ENCODE measurements at places on chromosomes 3 and 15. TPM values are rescaled to one million over a fixed set of nuclear protein-coding genes. Genes with fewer than 3 reads are reported as not detected.

Gene SLC22A14
- total RNA-seq, result not detected

Gene NOX5
- total RNA-seq, result not detected

Gene CLDN1
- not detected for total RNA-seq

Gene NUP210
- 204 TPM for total RNA-seq

Gene SLC15A2
- 2.2 TPM for total RNA-seq

Gene RPSA
- 1,760 TPM for total RNA-seq

Gene TEX55
- total RNA-seq, result not detected

Gene APBA2
- total RNA-seq, result 21.2 TPM

Gene ZNF80
- 0.10 TPM for total RNA-seq

DNA sequence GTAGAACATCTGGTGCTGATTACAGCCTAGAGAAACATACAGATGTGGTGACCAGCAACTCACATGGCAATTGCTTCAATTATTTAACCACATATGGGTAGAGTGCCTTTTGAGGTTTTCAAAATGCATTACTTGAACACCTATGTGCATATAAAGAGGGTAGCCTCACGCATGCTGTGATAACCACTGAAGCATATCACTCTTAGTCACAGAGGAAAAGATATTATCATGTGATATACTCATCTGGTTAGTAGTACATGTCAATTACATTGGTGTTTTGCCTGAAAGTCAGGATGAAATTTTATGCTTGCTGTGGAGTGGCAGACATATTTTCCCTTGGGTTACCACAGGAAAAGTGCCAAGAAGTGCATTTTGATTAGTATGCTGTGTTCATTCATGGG lies 459.3 kb upstream of the AGTR1 start:
- DNase-seq, result no peak

GRCh38 chr3:43856761-43857160 lies 166.0 kb downstream of the ABHD5 start:
- DNase-seq, result no peak

DNA sequence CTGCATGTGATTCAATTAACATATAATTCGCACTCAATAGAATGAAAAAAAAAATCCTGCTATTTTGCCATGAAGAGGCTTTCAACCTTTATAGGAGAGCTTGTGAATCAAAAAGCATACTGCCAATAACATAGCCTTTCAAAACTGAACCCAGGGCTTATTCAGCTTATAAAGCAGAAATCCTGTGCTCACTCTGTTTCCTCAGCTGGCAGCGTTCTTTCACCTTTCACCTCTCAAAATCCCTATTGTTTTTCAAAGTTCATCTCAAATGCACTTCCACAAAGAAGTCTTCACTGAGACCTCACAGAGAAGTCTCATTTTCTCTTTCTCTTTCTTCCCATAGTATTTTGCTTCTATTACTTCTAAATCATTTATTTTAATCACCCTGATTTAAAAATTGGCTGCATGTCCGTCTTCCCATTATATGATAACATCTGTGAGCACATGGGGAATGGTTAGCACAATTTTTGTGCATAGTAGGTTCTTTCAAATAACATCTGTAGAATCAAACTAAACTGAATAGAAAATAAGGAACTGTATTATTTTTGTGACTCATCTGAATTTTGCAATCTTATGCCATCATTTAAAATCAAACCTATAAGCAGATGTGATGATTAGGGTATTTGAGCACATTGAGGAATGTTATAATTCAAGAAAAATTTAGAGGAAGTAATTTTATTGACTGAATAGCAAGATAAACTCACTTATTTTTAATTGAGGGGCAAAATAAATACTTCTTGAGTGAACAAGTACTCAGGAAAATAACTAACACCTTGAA lies 373.4 kb downstream of the NLGN1 start:
- DNase-seq, result no peak

DNA sequence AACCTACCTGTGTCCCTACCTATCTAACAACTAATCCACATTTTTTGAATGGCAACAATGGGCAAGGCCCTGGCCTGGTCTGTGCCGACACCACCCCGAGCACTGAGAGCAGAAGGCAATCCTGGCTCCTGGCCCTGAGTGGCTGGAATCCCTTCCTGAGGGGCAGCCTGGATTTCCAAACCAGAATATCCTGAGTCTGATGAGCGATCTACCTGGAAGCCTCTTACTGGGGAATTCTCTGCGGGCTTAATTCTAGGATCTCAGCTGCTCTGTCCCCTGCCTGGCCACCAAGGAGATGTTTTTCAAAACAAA lies 22.1 kb downstream of the ATP2B2 start:
- no peak for DNase-seq

GRCh38 chr3:129927072-129927471 lies 33.6 kb upstream of the TMCC1 start:
- no peak for DNase-seq

DNA sequence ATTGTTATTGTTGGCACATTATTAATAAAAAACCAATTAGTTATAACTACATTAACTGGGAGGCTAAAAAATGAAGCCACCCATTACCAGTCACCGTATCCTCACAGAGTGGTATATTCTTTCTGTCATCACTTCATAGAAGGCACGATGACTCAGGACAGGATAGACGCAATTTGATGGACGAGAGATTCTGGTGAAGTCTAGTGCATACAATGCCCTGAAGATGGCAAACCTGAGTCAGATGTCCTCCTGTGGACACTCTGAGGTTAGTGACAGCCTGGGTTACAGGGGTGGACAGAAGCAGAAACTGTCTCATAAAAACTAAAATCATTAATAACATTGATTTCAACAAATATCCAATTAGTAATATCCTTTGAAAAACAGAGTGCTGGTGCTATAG lies 150.3 kb downstream of the SLC9A9 start:
- no peak for DNase-seq

GRCh38 chr3:10883478-10884234 lies 67.6 kb downstream of the SLC6A11 start:
- DNase-seq, result no peak

GRCh38 chr3:1172644-1173043 lies 79.8 kb downstream of the CNTN6 start:
- no peak for DNase-seq

DNA sequence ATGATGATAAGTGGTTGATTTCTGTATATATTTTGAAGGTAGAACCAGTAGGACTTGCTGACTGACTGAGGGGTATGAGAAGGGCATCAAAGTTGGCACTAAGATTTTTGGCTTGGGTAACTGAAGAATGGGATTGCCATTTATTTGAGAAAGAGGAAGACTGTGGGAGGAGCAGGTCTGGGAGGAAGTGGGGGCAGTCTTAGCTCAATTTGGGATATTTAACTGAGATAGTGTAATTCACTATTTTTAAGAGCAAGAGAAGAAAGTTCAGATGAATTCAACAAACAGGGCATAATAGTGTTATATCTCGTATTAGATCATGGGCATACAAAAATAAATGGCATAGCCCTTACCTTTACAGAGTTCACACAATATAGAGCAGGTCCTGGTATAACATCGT lies 1.7 kb downstream of the BUB1B start:
- no peak for DNase-seq

- no peak for DNase-seq
Measured at GRCh38 chr15:73608941-73609340, 24.2 kb downstream of the NPTN start.

GRCh38 chr15:55627730-55628368 lies 39.7 kb upstream of the PYGO1 start:
- DNase-seq, result no peak

DNA sequence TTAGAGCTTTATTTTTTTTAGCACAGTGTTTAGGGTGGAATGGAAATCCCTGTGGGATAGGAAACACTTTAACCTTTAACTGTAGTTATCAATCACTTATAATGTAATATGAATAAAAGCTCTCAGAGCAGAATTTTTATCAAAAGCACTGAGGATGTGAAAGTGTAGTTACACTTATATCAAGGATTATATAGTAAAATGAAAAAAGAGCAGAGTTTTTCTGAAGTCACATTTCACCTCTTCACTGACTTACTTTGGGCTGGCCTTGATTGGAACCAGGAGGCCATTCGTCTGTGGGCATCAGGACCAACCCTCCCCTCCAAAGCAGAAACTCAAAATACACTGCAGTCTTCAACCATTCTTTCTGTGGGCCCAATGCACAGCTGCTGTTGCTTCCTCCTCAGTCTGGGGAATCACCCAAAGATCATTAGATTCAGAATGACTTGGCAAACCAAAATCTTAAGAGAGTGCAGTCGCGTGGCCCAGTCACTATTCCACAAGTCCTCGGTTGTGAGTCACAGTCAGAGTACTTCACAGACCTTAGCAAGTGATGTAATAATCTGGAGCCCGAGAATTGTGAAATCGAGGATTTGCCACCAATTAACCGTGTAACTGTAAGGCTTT lies 132.6 kb upstream of the COL8A1 start:
- DNase-seq, result peak; percentile 6

- no peak for DNase-seq
Measured at GRCh38 chr3:106288781-106289180, 420.0 kb upstream of the CBLB start.

Data from activated CD4-positive, alpha-beta T cell treated with anti-CD3 and anti-CD28 coated beads, Interleukin-2, amount 10 ng/mL, durations not matched to agents 7 days and 5 days (primary cell).